ENCODE measurements at places on chromosomes 4 and X. TPM values are rescaled to one million over a fixed set of nuclear protein-coding genes. Genes with fewer than 3 reads are reported as not detected.
A peak's percentile ranks its signal among the peaks of the same experiment; 100 is the strongest.

DNA sequence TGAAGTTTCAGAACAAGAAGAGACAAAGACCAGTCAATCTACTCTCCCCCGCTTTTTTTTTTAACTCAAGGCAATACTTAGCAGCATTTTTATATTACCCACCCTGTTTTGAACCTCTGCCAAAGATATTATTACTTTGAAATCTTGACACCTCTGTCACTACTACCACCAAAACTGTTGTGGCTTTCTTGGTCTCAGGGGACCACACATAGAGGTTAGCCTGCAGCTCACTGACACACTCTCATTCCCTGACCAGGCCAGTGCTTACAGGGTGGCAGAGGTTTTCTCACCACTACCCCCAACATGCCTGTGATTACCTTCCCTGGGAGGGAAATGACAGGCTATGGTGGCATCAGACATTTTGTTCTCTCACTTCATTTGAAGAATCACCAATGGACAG is 137.4 kb upstream of the STIM2 start:
- H3K36me3 ChIP-seq, result peaks cover 10% of the 10 kb centered on the region
- no peaks in the 10 kb centered on the region for H3K4me1 ChIP-seq
- H3K27ac ChIP-seq, result no peak overlapping the region
- H3K4me3 ChIP-seq, result no peak overlapping the region

DNA sequence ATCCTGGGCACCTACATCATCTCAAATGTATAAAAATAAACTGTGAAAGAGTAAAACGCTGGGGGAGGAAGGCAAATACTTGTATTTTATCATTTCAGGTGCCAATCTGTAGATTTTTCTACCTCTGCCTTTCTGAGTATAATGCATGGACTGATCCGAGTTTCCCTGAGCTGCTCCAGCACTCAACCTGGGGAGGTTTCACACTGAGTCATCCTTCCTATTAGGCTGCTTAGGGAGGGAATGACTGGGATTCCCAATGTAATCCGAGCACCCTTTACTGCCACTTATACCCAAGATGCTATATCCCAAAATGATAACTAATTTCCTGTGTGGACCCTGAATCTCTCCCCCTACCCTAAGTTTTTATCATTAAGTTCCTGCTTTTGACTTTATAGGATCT is 126.6 kb downstream of the HNRNPD start:
- no peaks in the 10 kb centered on the region for H3K4me1 ChIP-seq
- H3K36me3 ChIP-seq, result no peaks in the 10 kb centered on the region
- no peak overlapping the region for H3K27ac ChIP-seq
- peaks cover 4% of the 10 kb centered on the region for H3K27me3 ChIP-seq
- H3K4me3 ChIP-seq, result no peak overlapping the region
- ATAC-seq, result no peak

DNA sequence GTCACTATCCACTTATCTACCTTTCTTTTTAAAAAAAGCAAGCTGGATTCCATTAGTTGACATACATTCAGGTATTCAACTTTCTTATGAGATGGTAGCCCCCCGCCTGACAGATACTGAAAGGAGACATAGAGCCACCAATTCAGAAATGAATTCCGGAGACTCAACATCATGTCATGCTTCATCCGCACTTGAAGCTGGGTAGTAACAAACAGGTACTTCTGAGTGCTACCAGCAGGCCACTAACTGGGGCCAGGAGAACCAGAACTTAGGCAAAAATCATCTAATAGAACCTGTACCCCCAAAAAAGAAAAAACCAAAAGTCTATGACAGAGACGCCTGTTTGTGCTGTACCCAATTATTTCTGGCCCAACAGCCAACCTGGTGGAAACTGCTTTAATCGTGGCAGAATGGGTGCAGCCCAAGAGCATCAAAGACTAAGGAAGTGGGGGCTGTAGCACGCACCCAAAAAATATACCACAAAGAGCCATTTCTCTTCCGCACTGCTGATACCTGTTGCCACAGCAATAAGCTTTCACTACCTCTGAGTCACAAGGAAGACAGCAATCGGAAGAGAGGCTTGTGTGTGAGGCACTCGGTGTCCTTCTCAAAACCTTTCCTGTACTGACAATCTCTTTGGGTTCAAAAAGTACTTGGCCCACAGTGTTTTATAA is 84.8 kb downstream of the AFAP1 start:
- H3K27ac ChIP-seq, result peak overlapping the region; percentile 89
- H3K27me3 ChIP-seq, result no peaks in the 10 kb centered on the region
- H3K4me3 ChIP-seq, result peak overlapping the region; percentile 69
- H3K36me3 ChIP-seq, result peaks cover 27% of the 10 kb centered on the region
- ATAC-seq, result peak; percentile 89
- peaks cover 77% of the 10 kb centered on the region for H3K4me1 ChIP-seq

DNA sequence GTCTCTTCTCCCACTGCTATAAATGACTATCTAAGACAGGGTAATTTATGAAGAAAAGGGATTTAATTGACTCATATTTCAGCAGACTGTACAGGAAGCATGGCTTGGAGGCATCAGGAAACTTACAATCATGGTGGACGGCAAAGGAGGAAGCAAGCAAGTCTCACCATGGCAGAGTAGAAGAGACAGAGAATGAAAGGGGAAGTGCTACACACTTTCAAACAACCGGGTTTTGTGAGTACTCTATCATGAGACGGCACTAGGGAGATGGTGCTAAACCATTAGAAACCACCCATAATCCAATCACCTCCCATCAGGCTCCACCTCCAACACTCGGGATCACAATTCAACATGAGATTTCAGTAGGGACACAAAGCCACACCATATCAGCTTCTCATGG is 11.1 kb downstream of the UBE2NL start:
- H3K36me3 ChIP-seq, result no peaks in the 10 kb centered on the region
- H3K27ac ChIP-seq, result no peak overlapping the region
- no peaks in the 10 kb centered on the region for H3K4me1 ChIP-seq
- H3K4me3 ChIP-seq, result no peak overlapping the region
- no peak for ATAC-seq

DNA sequence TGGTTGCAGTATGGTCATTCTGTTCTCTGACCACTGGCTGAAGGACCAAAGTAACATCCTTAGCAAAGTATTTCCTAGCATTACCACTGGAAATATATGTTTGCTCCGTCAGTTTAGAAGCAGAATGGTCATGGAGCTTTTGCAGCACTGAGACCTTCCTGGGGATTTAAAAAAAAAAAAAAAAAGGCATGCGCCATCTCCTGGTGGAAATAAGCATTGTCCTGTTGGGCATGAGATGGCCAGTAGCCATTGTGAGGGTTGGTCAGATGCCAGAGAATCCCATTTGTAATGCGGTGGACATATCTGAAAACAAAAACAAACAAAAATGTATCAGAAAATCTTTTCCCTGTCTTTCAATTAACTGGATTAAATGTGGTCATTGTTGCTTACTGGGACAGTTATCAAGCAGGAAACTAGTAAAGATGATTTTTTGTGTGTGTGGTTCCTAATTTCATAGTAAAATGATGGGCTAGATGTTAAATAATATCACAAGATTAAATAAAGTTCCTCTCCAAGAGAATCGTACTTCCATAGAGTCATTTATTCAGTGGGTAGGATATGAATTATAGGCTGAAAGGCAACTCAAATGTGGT is 139.6 kb downstream of the SOWAHB start:
- peaks cover 28% of the 10 kb centered on the region for H3K27me3 ChIP-seq
- H3K4me3 ChIP-seq, result no peak overlapping the region
- peak; percentile 5 for ATAC-seq
- H3K36me3 ChIP-seq, result no peaks in the 10 kb centered on the region

- peaks cover 14% of the 10 kb centered on the region for H3K4me1 ChIP-seq
- no peak overlapping the region for H3K27ac ChIP-seq
- peaks cover 32% of the 10 kb centered on the region for H3K27me3 ChIP-seq
- no peak for ATAC-seq
- H3K4me3 ChIP-seq, result no peak overlapping the region
Observed at GRCh38 chr4:101787701-101788316, 2.7 kb upstream of the BANK1 start.

DNA sequence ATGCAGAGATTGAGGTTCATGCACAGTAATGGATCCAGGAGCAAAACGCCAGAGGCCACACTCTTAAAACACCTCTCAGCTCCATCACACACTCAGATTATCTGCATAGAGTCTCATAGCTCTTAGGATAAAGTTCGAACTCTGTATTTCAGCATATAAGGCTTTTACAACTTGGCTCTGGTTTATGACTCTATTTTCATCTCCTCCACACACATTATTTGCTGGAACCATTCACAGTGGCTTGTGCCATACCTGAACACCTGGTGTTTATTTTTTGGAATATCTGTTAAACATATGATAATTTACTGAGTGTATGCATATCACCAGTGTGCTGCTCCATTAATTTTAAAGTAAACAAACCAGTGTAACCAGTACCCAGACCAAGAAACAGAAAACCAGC is 27.2 kb downstream of the RASL11B start:
- H3K27ac ChIP-seq, result peak overlapping the region; percentile 61
- H3K36me3 ChIP-seq, result no peaks in the 10 kb centered on the region
- H3K27me3 ChIP-seq, result no peaks in the 10 kb centered on the region
- H3K4me1 ChIP-seq, result peaks cover 9% of the 10 kb centered on the region
- peak overlapping the region; percentile 44 for H3K4me3 ChIP-seq

The PASD1 gene
- not detected for total RNA-seq

The TCEAL2 gene
- total RNA-seq, result 0.39 TPM

The STATH gene
- total RNA-seq, result not detected

The TIGD4 gene
- not detected for total RNA-seq

The SPANXN1 gene
- total RNA-seq, result not detected

The PDZD4 gene
- total RNA-seq, result 1.3 TPM
